Adipose tissue (tissue), 3 donors: ENCODE measurements at places on chromosomes 5 and 9. TPM values are rescaled to one million over a fixed set of nuclear protein-coding genes. Genes with fewer than 3 reads are reported as not detected.

Gene RPP25L
- polyA plus RNA-seq, result 31.9 TPM

Gene NR2F1
- polyA plus RNA-seq, result 47.7 TPM

Gene GRAMD2B
- polyA plus RNA-seq, result 15.2 TPM

Gene ANKRD18A
- polyA plus RNA-seq, result 0.78 TPM

Gene CNTNAP3B
- 8.7 TPM for polyA plus RNA-seq

Gene ACER2
- 2.9 TPM for polyA plus RNA-seq

Gene S1PR3
- 2.4 TPM for polyA plus RNA-seq
